ENCODE measurements at places on chromosomes 2 and 18.

- peak; percentile 41 for DNase-seq
Measured at GRCh38 chr18:50126471-50126870, 68.5 kb downstream of the MYO5B start.

DNA sequence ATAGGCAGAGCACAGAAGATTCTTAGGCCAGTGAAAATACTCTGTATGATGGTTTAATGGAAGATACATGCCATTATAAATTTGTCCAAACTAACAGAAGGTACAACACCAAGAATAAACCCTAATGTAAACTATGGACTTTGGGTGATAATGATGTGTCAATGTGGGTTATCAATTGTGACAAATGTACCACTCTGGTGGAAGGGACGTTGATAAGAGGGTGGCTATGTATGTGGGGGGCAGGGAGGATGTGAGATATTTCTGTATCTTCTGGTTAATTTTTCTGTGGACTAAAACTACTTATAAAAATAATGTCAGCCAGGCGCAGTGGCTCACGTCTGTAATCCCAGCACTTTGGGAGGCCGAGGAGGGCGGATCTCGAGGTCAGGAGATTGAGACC is 86.2 kb downstream of the HNRNPLL start:
- DNase-seq = no peak

DNA sequence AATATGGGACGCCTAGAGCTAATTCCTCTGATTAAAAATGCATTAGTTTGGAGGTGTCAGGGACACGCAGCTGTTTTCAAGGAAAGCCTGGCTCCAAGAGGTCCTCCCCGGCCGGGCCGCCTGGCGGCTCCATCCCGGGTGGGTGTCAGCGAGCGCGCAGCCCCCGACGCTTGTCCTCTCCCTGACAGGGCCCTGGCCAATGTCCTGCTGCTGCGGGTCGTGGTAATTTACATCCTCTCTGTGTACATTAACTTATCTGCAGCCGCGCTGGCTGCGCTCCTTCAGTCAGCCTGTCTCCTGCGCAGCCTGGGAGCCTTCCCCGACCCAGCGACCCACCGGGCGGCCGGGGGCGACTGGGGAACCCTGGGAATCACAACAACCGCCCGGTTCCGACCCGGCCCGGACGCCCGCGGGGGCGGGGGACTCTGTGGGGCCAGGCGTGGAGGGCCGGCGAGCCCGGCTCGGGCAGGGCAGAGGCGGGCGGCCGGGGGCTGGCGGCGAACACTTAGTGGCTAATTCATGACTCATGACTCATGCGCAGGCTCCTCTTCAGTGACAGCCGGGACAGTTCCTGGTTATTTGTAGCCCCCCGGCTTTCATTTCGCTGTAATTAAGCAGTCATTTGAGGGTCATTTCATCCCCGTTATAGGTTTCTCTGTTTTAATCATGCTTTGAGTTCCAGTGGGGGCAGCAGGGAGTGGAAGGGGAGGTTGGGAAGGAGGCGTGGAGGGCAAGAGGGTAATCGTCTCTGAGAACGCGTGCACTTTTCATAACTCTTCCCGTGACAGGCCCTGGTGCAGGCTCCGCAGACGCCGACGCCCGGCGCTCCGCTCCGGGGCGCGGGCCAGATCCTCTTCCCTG is 141.9 kb upstream of the CTAGE1 start:
- DNase-seq = peak; percentile 80

GRCh38 chr2:144438801-144439631 is 80.9 kb downstream of the ZEB2 start:
- DNase-seq = no peak

DNA sequence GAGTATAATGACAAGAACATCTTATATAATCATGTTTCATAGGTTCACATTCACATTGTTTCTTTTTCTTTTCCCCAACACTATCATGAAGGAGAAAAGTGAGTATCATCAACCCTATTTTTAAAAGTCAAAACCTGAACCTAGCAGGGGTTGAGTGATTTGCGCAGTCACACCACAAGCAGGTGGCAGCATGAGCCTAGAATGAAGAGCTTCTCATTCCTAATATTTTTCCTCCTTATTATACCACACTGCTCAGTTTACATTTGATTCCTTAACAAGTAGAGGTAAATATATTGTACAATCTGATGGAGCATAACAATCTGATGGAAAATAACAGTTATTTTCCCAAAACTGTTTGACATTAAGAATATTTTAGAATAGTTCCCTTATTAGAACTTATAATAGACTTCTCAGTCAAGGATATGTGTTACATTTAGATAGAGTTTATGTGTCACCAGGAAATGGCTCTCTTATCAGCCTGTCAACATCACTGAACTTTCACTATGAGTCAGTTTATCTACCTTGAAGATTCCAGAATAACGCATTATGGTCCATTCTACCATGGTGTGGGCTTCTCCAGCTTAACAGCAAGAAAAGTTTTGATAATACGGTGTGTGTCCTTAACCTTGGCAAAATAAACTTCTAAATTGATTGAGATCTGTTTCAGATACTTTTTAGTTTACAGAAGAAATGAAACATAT is 119.5 kb downstream of the NEB start:
- no peak for DNase-seq

- DNase-seq = peak; percentile 2
Measured at GRCh38 chr18:25876330-25876948, 214.0 kb downstream of the SS18 start.

DNA sequence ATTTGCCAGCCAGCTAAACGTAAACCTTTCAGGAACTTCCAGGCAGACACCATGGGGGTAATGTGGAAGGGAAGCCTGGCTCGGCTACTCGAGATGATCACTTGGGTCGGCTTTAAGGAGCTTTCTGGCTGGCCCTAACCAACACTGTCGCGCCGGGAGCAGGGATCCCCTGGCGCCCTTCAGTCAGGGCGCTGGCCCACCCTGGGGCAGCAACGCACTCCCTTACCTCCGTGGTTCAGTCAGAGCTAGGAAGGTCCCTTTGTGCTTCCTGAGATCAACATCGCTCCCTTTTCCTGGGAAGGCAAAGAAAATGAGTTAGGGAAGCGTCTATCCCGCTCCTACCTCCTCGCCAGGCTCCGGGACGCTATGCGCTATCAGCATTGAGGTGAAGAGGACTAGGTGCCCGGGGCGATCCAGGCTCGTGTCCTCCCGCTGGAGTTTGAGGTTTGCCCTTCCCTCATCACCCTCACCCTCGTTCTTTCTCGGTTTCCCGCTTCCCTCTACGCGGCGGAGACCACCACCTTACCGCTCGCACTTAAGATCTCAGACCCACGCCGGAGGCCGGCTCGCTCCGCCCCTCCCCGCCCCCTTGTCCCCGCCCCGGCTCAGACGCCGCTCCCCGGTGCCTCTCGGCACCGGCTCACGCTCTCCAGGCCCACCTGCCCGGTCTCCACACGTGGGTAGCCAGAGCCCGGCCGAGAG is 449 bp upstream of the ATRAID start:
- peak; percentile 4 for DNase-seq

DNA sequence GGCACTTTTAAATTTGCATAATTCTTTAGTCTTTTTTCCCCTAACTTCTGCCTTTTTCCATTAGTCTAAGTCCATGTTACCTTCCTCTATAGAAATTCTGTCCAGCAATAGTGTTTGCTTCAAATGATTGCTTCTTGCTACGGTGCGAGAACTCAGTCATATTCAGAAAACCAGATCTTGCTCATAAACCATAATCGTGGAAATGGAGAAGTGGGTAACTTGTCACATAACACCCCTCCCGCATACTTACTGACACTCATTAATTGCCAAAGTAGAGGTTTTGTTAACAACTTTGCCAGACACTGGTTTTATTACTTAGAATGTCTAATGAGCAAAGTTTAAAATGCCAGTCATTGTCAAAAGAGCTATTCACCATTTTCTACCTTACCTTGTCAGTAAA is 94.3 kb upstream of the TWSG1 start:
- DNase-seq = no peak

DNA sequence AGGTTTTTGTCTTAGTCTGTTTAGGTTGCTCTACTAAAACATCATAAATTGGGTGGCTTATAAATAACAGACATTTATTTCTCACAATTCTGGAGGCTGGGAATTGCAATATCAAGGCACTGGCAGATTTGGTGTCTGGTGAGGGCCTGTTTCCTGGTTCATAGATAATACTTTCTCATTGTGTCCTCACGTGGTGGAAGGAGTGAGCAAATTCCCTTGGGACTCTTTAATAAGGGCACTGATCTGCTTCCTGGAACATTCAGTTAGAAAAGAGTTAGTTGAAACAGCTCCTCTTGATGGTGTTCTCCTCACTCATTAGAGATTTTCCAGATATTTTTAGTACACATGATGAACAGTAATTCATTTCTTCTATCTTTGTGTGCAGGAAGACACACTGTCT is 22.3 kb downstream of the COL4A3 start:
- DNase-seq = no peak
